ENCODE measurements at places on chromosomes 5 and 9. TPM values are rescaled to one million over a fixed set of nuclear protein-coding genes. Genes with fewer than 3 reads are reported as not detected.

DNA sequence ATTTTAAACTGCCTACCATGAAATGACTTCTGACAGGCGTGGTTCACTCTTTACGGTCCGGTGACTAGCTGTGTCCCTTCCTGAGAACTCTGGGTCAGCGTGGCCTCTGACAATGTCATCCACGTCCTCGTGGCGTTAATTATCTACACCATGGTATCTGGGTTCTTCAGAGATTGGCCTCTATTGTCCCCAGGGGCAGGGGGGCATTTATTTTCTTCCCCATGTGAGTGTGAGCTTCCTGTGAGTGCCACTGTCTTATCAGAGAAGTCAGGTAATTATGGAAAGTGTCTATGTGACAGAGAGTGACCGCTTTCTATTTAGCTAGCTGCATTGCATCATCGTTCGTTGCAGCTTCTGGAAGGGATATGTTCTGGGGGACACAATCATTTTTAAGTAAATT lies 77.2 kb downstream of the FBXL7 start:
- no peak for DNase-seq

DNA sequence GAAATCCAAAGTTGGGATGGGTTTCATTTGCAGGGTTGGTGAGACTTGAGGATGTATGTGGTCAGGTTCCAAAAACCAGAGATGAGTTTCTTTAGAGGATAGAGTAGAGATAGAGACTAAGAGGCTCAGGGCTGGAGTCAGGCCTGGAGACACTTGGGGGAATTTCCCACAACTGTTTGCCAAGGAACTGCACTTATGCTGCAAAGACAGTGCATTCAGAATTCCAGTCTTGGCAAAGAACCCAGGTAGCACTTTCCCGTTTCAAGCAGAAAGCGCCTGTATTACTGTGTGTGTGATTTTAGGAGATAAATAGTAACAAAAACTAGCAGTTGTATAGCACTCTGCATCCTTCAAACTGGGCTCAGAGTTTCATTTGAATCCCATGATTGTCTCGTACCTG lies 55.4 kb downstream of the SNCAIP start:
- no peak for DNase-seq

GRCh38 chr5:59178482-59178881 lies 595.6 kb downstream of the RAB3C start:
- DNase-seq: no peak

- DNase-seq: no peak
These were observed 13.7 kb downstream of the DOLPP1 start for GRCh38 chr9:129094387-129095169.

DNA sequence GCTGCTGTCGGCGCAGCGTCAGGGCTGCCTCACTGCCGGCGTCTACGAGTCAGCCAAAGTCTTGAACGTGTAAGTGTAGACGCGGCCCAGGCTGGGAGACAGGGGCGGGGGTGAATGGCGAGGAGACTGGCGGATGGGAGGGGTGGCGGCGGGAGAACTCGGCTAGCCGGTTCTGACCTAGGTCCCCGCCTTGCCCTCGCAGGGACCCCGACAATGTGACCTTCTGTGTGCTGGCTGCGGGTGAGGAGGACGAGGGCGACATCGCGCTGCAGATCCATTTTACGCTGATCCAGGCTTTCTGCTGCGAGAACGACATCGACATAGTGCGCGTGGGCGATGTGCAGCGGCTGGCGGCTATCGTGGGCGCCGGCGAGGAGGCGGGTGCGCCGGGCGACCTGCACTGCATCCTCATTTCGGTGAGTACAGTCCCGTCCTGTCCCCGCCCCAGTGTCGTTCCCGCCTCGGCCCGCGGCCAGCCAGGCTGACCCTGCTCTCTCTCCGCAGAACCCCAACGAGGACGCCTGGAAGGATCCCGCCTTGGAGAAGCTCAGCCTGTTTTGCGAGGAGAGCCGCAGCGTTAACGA lies 745 bp downstream of the GADD45G start:
- DNase-seq: peak; percentile 80

- no peak for DNase-seq
These were observed 3.7 kb upstream of the RAI14 start for GRCh38 chr5:34652466-34652865.

- DNase-seq: no peak
These were observed 20.0 kb downstream of the STOM start for GRCh38 chr9:121350036-121350435.

CERCAM gene
- 22.0 TPM for total RNA-seq

C7 gene
- total RNA-seq: 1.0 TPM

CCL27 gene
- total RNA-seq: not detected

Data from Daoy (cell line).